Fibroblast of skin of right quadriceps (primary cell): ENCODE measurements at places on chromosomes 12 and 14.

DNA sequence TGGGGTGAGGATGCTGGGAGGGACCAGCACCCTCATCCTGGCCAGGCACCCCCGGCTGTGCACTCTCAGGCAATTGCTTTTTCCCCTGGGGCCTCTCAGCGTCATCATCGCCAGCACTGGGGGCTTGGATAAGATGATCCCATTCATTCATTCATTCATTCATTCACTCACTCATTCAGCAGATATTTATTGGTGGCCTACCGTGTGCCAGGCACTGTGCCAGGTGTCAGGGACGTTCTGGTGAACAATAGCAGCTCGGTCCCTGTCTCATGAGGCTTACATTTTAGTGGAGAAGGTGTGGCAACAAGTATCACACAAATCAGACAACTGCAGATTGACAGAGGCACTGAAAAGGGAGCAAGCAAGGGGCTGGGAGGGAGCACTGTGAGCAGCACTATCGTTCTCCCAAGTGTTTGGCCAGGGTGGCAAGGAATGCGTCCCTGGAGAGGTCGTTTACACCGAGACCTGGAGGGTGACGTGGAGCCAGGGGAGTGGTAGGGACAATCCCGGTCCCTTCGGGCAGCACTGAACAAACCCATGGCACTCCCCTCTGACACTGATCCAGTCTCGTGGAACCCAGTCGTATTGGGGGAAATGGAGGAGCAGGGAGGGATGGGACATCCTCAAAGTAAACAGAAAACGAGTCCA, 124.1 kb downstream of the PAPOLA start:
- no peak for DNase-seq

DNA sequence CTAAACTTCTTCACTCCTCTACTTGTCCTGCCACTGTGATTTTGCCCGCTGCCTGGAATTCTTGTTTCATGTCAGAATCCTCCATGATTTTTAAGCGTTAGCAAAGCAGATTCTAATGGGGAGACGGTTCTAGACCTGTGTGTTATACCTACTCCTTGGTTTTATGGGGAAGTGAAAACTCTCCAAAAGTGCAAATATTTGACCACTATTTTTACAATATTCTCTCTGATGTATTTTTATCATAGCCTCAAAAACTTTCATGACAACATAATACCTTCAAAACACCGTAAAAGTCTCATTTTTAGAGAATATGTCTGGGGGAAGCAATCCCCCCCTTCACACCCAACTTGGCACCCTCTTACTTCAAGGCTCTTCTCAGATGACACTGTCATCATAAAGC, 12.9 kb upstream of the KRAS start:
- no peak for DNase-seq

- no peak for DNase-seq
Observed at GRCh38 chr14:89952576-89952975, 2.0 kb downstream of the EFCAB11 start.

GRCh38 chr14:100824091-100824551, 1.8 kb upstream of the MEG3 start:
- peak; percentile 61 for DNase-seq

GRCh38 chr12:130989391-130989790, 35.7 kb downstream of the ADGRD1 start:
- DNase-seq: no peak

GRCh38 chr12:66320996-66321395, 18.7 kb downstream of the HELB start:
- no peak for DNase-seq

DNA sequence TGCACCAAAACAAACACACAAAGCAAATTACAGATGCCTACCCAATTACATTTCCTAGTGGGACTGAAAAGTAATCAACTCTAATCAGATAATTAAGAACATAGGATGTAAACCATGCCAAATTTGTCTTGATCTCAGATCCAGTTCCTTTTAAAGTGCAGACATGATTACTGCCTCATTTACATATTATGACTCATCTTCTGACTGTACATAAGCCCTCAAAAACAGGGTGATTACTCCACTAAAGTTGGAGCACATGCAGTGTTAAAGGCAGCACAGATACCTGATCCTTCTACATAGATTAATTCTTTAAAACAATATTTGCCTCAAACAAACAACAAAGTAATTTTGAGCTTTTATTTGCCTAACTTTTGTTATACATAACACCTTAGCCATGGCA, 337.2 kb downstream of the RPS29 start:
- peak; percentile 34 for DNase-seq

- DNase-seq: no peak
Observed at GRCh38 chr14:85468816-85469215, 61.1 kb upstream of the FLRT2 start.

- DNase-seq: no peak
Observed at GRCh38 chr12:2710701-2711100, 84.1 kb upstream of the FKBP4 start.

GRCh38 chr12:106308121-106308520, 5.6 kb downstream of the TCP11L2 start:
- no peak for DNase-seq

GRCh38 chr14:51283402-51284085, 43.5 kb downstream of the TMX1 start:
- DNase-seq: peak; percentile 91

GRCh38 chr12:51895378-51896135, 7.7 kb downstream of the ANKRD33 start:
- no peak for DNase-seq

GRCh38 chr12:132012919-132013568, 63.3 kb downstream of the EP400 start:
- DNase-seq: no peak

DNA sequence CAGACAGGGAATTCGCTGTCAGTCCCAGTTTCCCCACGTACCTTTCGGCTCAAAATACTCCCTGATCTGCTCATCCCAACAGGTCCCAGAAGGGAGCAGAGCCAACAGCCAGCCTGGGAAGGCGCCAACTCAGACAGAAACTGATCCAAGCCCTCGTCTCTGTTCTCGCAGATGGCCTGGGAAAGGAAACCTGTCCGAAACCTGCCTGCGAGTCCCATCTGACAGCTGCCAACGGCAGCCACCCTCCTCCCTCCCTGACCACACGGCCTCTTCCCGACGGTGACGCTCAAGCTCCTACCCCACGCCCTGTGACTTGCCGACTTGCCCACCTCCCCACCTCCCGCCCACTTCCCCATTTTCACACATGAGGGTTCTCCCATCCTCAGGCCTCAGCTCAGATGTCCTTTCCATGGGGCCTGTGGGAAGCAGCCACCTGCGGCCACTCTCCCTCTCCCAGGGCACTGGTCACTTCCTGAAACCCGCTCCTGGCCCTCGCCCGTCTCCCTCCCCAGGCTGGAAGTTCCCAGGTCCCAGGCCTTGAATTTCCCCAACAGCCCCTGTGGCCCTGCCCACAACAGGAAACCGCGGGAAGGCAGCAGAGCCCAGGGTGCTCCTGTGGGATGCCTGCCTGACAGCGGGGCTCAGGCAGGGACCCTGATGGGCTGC, 60.9 kb upstream of the FBRSL1 start:
- DNase-seq: no peak

DNA sequence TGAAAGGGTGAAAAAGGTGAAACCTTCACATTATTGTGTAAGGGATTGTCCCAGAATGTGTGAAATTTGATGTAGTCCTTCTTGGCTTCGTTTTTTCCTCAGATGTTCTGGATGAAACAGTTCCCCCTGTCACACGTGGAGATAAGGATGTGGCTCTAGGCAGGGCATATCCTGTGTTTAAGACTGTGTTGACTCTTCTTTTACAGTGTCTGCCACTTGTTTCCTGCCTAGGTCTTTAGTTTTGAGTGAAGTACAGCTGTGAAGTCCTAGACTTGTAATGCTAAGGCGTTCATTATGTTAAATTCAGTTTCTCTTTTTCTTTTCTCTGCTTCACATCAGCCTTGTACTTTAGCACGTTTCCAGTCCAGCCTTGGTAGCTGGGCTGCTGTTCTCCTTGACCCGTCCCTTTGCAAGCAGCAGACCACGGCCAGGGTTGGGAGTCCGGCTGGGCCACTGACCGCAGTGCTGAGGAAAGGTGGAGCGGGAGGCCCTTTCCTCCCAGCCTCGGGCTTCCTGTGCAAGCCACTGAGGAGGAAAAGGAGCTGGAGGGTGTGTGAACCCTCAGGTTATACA, 59.1 kb downstream of the RASSF3 start:
- no peak for DNase-seq

- peak; percentile 18 for DNase-seq
Observed at GRCh38 chr14:40413136-40413535, 980.9 kb upstream of the FBXO33 start.

DNA sequence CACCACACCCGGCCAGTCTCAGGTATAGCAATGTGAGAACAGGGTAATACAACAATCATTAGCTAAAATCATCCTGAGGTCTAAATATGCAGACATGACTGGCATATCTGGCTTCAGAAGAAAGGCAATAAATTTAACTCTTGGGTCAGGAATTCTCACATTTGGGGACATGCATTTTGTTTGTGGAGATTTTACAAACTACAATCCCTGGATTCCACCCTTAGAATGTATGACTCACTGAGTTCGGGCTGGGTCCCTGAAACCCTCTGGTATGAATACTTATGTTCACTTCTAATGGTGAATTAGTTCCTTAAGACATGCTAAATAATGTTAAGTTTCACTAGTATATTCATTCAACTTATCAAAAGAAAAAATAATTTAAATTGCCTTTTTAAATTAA, 98.9 kb upstream of the HMGA2 start:
- DNase-seq: peak; percentile 70

GRCh38 chr12:80059102-80059501, 40.2 kb upstream of the OTOGL start:
- no peak for DNase-seq

GRCh38 chr12:114866331-114866730, 182.4 kb upstream of the TBX3 start:
- no peak for DNase-seq

- DNase-seq: peak; percentile 20
Observed at GRCh38 chr14:90319173-90319572, 12.6 kb downstream of the NRDE2 start.

DNA sequence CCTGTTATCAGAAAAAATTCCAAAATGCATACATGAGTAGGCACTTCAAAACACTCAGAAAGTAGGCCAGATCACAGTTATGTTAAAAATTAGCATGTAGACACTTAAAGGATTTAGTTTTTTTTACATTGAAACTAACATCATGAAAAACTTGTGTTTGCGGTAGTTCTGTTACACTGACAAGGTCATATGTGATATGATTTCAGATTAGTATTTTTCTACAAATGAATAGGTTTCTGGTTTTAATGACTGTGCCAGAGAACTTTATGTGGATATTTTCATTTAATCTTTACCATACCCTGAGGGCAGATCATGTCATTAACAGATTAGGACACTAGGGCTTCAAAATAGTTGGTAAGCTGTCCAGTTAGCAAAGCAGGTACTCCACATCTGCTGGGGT, 20.7 kb downstream of the YARS2 start:
- no peak for DNase-seq

DNA sequence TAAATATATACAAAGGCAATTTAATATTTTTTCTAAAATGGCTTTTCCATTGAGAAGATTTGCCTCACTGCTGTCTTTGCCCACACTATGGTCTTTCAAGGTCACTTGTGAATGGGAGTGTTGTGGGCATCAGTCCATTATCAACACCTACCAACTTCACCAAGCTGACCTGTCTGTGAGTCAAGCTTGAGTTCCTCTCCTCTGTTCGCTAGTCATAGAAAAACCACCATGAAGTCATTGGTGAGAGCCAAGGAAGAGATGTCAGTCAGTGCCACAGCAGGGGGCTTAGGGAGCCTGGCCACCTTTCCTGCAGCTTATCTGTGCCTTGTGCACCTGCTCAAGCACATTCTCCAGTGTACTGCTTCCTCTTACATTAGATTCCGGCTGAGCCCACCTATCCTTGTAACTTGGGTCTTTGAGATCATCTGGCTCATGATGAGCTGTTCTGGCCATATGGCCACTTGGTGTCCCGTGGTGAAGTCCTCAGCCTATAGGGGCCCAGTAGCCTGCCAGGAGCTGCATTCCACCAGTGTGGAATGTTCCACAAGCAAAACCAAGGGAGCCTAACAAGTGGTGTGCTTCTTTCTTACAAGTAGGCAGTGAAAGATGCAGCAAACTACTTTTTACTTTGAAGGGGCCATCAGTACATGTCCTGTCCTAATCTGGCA, 80.8 kb upstream of the C12orf71 start:
- no peak for DNase-seq

- peak; percentile 47 for DNase-seq
Observed at GRCh38 chr14:74941676-74942097, 13.7 kb downstream of the PGF start.

DNA sequence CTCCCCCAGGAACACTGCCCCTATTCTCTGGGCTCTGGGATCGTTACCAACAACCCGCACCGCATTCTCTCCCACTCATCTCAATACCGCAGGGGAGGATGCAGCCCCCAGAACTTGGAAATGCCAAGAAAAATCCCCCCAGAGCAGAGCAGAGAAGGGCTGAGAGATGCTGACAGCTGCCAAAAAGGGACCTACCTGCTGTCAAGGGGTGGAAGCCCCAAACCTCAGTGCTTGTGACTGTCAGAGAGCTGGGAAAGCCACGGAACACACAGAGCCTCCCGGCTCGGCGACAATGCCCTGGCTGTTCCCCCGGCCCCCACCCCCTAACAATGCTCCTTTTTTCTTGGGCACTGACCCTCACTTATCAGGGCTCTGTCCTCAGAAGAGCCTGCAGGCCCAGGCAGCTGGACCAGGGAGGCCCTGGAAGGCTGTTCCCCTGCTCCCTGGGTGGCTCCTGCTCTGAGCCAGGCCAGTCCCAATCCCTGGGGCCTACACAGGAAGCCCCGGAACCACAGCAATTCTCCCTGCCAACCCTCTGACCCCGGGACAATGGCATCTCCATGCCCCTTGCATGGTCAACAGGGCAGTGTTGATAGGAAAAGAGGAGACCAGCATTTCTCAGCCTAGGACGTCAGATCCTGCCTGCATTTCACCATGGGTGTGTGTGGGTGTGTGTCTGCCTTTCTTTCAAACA, 78.9 kb downstream of the ITPK1 start:
- no peak for DNase-seq

DNA sequence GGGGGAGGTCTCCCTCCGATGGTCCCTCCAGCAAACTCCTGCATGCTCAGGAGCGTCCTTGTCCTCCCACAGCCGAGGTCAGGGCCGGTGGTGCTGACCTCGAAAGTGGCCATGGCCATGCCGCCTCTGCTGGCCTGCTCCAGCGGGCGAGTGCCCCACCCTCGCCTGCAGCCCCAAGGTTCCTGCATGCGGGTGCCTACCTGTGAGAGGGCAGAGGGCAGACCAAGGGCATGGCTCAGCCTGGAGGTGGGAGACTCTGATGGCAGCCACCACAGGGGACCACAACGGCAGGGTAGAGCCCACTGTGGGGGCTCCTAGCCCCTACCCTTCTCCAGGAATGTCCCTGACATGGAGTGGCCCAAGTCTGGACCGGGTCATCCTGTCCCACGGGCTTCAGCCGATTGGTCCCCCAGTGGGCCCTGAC, 38.1 kb upstream of the PPP1R13B start:
- DNase-seq: no peak

- no peak for DNase-seq
Observed at GRCh38 chr12:30925607-30926242, 823 bp upstream of the TSPAN11 start.

- peak; percentile 38 for DNase-seq
Observed at GRCh38 chr14:74829251-74829650, 46.7 kb downstream of the PROX2 start.

GRCh38 chr12:81255947-81256346, 178.1 kb downstream of the ACSS3 start:
- DNase-seq: no peak
